ENCODE measurements at places on chromosomes 16 and 17.

DNA sequence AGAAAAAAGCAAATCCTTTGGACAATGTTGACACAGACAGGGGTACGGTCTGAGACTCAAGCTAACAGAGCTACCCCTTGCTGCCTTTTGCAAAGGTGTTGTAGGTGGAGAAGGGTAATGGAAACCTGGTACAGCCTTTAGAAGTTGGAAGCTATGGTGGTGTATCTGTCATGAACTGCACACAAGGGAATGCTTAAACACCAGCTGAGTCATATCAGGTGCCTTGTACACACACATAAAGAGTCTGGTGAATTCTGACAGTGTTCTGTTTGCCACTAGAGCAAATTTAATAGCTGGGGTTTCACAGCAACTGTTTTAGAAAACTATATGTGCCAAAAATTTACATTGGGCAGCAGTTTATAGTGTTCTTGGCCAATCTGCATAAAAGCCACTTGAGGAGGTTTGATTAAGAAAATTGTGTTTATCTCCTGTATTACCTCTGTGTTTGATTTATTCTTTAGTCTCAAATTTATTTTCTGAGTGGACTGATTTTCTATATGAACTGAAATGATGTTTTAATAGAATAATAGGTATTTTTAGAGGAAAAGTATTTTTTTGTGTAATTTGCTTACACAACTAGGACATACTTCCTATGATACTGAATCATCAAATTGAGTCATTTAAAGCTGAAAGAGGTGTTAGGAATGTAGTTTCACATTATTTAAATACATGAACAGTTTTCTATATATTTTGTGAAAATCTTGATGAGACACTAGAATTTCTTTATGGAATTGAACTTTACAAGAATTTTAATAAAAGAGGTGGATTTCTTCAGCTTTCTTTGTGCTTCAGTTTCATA is 136.9 kb downstream of the MAP2K6 start:
- DNase-seq, result no peak

DNA sequence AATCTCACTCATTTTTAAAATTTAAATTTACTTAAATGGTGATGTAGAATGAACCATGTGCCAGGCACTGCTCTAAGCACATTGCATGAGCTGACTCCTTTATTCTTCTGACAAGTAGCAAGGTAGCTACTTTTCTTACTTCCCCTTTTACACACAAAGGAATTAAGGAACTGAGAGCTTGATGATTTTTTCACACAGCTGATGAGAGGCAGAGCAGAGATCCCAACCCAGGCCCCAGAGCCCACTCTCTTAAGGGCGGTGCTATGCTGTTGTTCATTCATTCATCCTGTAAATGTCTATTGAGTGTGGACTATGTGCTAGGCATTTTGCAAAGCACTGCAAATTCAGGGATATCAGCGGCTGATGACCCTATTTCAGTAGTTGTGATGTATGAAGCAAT is 17.9 kb downstream of the SEC14L5 start:
- DNase-seq, result no peak

DNA sequence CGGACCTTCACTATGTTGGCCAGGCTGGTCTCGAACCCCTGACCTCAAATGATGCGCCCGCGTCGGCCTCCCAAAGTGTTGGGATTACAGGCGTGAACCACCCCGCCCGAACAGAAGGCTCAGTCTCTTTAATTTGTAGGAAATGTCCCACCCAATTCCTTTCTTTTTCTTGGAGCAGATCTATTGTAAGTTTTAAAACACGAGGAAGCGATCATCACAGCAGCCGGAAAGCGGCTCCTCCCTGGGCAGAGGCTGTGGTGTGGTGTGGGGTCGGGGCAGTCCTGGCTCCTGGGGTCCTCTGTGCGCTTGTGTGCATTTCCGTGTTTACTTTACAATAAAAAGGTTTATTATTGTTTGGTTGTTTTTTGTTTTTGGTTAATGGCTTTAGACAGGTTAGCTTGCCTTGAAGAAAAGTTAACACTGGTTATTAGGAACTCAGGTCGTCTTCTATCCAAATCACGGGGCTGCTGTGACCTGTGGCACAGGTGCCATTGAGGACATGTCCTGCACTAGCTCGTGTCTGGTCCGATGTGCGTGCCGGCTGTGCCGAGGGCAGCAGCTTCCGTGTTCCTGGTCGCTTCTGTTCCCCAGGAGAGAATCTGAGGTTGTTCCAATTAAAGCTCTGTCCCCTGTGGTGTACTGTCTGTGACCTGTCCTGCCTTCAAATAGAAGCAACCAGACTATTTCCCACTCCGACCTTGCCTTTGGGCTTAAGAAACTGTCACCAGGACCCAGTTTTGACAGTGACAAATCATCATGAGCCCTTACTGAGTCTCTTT is 83.1 kb downstream of the SEC14L1 start:
- no peak for DNase-seq

DNA sequence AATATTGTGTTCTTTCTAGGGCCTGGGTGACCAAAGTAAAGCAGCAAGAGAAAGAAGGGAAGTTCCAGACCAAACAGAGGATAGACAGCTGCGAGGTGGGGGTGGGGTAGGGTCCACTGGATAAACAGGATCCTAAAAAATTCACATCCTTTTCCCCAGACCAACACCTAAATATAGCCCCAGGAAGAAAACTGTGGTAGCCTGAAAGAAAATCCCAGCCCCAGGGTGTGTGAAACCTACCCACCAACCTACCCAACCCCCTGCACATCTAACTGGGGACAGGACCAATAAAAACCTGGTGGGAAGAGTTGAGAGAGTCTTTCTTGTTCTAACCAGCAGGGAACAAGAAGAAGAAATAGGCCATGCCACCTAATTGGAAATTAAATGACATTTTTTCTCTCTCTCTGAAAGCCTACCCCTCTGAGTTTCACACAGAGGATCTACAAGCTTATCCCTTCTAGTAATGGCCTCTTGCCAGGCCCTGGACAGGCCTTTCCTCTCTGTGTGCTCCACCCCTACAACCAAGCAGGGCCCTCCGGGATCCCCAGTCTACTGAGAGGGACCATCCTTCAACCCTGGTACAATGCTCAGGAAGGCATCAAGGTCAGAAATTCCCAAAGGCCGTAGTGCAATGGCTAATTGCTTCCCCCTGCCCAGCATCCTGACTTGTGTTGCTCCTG is 12.0 kb downstream of the MYO18A start:
- DNase-seq, result no peak

DNA sequence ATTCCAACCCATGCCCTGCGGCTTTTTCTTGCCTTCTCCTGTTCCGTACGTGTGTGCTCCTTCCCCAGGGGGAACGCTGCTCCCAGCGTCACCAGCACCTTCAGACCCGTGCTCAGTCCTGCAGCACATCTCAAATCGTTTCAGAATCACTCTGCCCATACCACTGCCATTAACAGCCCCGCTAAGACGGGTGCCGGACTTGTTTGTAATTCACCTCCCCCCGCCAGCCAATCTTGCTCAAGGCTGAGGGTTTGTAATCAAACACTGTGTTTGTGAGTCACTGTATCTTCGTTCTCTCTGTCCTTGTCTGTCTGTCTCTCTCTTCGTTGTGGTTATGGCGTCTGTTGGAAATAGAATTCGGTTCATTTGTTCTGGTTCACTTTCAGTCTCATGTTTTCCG is 17.3 kb downstream of the CARD14 start:
- DNase-seq, result no peak

GRCh38 chr17:62644487-62645173 is 17.2 kb downstream of the MRC2 start:
- no peak for DNase-seq

DNA sequence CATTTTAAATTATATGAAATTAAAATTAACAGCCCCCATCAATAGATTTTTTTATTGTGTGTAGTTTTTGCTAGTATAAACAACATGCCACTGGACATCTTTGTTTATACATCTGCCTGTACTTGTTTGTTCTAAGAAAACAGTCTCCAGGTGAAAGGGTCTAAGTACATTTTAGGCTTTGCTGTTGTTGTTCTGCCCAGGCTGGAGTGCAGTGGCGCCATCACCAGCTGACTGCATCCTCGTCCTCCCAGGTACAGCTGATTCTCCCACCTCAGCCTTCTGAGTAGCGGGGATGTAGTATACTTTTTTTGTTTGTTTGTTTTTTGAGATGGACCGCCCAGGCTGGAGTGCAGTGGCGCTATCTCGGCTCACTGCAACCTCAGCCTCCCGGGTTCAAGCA is 25.5 kb downstream of the C17orf58 start:
- DNase-seq, result no peak

DNA sequence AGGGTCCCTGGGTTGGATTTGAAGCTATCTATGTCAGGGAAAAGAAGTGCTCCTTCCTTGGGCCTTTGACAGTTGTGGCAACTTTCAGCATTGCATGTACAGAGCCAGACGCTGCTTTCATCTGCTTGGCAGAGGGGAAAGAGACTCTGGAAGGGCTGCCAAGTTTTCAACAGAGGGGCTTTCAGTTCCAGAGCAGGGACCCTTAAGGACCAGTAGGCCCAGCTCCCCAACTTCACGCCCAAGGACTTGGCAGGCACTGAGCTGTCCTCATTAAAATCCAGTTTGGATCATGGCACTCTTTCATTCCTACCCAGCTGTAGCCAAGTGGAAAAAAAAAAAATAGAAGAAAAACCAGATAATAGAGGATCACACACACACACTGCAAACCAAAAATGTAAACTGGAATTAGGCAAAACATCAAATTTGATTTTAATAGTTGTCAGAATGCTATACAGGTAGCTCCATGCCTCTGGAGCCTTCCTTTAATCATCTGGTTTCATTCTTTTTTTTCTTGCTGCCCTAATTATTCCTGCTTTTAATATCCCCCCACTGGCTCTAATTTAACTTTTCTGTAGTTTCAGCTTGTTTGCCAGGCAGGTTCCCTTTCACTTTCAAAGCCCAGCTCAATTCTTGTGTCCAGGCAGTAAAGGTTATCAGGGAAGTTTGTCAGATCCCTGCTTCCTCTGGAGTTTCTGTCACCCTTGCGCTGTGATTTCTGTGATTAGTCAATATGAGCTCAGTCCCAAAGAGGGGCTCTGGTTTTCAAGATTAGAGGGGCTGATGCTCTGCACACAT is 702.6 kb upstream of the CDH8 start:
- DNase-seq, result no peak

DNA sequence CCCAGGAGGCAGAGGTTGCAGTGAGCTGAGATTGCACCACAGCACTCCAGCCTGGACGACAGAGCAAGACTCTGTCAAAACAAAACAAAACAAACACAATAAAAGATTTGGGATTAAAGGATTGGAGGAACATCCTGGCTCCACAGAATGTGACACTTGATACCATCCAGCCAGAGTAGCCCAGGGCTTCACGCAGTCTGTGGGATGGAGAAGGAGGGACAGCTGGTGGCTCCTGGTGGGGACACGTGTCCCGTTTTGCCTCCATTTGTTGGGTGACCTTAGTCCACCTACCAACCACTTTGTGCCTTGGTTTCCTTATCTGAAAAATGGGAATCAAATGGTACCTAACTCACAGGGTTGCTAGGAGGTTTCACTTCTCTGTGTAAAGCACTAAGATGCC is 12.4 kb upstream of the CYB561 start:
- no peak for DNase-seq

DNA sequence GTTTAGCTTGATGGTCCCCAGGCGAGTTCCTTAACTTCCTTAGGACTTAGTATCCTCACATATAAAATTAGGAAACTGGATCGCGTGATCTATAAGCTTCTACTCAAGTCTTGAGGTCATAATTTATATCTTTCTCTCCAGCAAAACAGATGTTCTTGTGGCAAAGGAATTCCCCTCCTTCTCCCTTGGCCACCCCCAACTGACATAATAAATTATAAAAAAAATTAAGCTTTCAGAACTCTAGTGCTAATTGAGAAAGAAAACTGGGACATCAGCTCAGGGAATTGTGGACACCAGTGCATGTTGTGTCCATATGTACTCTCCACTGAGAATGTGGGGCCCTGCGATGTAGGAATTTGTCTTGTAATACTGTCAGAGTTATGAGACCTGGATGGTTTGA is 13.5 kb downstream of the GNAO1 start:
- no peak for DNase-seq

- no peak for DNase-seq
Observed at GRCh38 chr17:40071313-40072039, 8.7 kb downstream of the THRA start.

GRCh38 chr17:40440166-40440565 is 3.1 kb upstream of the IGFBP4 start:
- DNase-seq, result no peak

GRCh38 chr17:15194859-15195277 is 70.3 kb downstream of the PMP22 start:
- no peak for DNase-seq

DNA sequence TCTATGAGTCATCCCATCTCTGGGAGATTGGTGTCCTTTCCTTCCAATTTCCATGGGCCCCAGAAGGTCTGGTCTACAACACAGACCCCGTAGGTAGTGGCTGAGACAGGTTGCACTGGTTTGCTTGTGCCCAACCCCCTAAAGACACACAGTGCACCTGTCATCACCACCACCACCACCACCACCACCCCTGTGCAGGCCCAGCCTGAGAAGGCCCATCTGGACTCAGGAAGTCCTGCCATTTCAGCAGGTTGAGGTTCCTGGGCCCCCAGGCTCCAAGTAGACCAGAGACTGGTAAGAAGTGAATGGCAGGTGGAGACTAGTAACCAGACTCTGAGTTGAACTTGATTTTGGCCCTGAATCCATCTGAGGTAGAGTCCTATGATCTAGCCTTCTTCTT is 25.9 kb upstream of the PHB1 start:
- no peak for DNase-seq

DNA sequence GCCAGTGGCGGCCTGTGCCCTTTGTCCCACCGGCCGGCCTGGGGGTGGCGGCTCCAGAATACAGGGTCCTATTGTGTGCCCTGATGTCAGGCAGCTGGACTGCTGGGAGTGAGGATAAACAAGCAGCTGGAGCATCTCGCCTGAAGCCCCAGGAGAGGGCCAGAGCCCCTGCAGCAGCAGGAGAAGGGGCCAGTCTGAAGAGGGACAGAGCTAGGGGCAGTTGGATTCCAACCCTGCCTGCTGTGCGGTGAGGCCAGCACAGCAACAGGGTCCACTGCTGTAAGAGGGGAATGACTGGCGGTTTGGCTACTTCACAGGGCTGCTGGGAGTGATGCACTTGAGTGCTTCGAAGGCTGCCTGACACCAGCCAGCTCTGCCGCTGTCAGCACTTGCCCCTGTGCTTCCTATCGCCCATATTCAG is 25.0 kb downstream of the RAB11FIP4 start:
- no peak for DNase-seq

GRCh38 chr17:17314501-17315071 is 11.4 kb downstream of the NT5M start:
- no peak for DNase-seq

DNA sequence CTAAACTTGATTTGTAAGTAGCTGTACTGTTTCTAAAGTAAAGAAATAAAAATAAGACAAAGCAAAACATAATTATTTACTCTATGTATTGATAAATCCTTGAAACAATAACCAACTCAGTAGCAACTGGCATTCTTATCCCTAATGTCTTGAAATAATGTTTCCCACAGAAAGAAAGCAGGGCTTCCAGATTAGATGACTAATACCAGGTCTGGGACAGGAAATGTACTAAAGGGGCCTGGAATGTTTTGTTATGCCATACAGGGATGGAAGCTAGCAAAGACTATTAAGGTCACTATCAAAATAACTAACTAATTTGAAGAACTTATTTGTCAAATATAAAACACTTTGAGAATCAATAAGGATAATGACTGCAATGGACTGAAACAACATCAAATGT is 82.1 kb downstream of the CFDP1 start:
- DNase-seq, result no peak

GRCh38 chr17:15406081-15406480 is 61.3 kb downstream of the CDRT4 start:
- no peak for DNase-seq
